Uterus (tissue), 4 donors: ENCODE measurements at places on chromosomes 6 and 20. TPM values are rescaled to one million over a fixed set of nuclear protein-coding genes. Genes with fewer than 3 reads are reported as not detected.

The PRSS35 gene
- total RNA-seq = 0.34 TPM

The IL17F gene
- not detected for total RNA-seq

The SLC13A3 gene
- 4.2 TPM for total RNA-seq

The RAMACL gene
- total RNA-seq = 1.8 TPM

The SNRPB2 gene
- 8.2 TPM for total RNA-seq

The MEI4 gene
- total RNA-seq = 0.41 TPM

The SAMD5 gene
- 3.3 TPM for total RNA-seq

The ADTRP gene
- not detected for total RNA-seq

DNA sequence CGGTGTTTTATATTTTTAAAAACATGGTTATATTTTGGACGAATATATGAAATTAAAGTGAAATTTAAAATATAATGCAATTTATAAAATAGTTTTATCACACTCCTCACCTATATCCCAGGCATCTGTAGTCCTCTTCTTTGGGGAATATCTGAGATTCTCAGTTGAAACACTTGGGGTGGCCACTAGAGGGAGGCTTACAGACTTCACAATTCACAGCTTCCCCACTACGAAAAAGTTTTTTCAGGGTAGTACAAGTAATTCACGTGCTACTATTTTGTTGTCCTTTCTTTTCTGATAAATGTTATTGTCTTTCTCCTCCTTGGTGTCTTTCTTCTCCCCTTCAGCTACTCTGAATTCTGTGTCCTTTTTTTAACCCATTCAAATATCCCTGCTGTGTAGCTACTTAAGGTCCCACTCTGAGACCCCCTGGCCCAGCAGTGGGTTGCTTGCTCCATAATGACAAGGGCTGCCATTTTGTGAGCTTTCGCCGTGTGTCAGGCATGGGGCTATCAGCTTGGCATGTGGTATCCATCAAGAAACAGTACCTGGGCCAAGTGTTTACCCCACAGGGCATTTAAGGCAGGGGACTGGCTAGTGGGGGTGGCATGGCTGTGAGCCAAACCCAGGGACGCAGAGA, 43.6 kb upstream of the PHACTR3 start:
- DNase-seq = no peak

DNA sequence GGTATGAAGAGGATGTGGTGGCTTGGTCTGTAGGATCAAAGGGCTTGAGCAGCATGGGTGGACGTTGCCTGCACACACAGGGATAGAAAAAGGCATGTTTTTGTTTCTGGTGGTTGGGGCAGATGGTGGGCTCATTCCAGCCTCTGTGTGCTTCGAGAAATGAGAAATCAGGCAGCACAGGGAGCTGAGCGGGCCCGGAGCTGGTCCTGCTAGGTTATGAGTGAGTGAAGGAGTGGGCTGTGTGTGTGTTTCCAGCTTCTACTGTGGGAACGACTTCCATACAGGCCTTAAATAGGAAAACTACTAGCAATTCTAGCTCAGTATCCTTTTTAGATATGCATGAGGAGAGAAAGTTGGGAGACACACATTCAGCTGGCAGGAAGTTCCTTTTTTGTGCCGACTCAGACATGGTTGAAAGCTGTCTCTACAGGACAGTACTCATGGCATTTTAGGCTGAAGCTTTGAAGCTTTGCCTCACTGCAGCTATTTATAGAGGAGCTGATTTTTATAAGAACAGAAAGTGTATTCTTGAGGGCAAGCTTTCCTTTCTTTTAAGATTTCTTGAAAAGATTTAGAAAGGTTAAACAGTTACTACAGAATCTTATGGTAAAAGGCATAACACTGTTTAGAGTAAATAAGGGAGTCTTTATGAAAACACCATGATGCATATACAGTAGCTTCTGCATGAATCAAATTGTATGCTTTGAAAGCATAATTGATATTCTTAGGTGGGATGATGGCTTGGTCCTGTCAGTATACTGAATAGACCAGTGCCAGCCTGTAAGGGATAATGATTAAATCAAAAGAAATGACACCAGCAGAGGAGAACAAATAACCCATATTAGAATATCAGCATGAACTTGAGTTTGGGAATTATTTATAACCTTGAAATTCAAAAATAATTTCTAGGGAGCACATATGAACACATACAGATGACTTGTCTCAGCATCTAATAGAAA, 104.0 kb upstream of the MAN1A1 start:
- no peak for DNase-seq

DNA sequence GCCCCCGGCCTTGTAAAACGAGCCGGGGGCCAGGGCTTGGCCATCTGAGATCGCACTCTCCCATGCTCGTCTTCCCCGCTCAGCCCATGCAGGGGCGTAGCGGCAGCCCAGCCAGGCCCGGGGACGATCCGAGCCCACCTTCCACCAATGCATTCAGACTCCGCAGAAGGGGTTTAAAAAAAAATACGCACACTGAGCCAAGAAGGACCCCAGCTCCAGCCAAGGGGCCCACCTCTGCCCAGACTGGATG, 320 bp downstream of the GSTA4 start:
- peak; percentile 38 for DNase-seq

GRCh38 chr20:38515631-38516030, 43.0 kb downstream of the RALGAPB start:
- DNase-seq = no peak

DNA sequence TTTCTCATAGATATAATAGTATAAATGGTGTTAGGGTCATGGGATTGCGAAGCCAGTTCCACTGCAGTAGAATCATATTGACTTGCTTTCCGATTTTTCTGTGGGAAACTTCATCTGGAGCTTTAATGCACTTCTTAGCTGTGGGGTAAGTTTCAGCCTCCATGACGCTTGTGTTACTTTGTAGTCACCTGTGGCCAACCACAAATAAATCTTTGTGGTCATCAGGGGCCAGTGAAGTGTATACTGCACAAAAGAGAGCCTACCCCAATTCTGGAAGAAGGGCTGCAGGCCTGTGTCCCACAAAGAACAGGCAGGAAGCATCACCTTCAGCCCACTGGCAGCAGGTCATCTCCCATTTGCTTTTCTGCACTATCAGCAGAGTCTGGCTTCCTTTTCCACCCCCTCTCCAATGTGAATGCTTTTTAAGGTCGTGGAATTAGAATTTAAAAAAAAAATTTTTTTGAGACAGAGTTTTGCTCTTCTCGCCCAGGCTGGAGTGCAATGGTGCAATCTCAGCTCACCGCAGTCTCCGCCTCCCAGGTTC, 32.0 kb downstream of the MTHFD1L start:
- no peak for DNase-seq

GRCh38 chr6:147911686-147912085, 403.2 kb downstream of the SAMD5 start:
- no peak for DNase-seq

- DNase-seq = no peak
Observed at GRCh38 chr6:123022975-123023374, 26.9 kb downstream of the CLVS2 start.

GRCh38 chr20:33051333-33051732, 2.4 kb upstream of the BPIFB3 start:
- no peak for DNase-seq

DNA sequence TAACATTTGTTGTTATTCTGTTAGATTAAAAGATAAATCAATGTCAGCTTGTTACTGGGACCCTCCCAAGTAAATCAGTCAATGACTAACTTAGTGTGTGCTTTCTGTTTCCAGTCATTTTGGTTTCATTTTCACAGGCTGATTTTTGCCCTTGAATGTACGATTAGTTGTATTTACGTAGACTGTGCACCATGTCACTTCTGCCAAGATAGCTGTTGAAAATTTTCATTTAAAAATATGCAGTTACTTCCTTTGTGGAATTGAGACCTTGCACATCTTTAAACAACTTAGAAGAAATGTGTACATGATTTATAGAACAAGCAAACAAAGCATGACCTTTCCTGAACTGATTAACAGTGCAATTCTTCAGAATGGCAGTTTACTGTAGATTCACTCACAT, 944.8 kb upstream of the CITED2 start:
- DNase-seq = no peak

DNA sequence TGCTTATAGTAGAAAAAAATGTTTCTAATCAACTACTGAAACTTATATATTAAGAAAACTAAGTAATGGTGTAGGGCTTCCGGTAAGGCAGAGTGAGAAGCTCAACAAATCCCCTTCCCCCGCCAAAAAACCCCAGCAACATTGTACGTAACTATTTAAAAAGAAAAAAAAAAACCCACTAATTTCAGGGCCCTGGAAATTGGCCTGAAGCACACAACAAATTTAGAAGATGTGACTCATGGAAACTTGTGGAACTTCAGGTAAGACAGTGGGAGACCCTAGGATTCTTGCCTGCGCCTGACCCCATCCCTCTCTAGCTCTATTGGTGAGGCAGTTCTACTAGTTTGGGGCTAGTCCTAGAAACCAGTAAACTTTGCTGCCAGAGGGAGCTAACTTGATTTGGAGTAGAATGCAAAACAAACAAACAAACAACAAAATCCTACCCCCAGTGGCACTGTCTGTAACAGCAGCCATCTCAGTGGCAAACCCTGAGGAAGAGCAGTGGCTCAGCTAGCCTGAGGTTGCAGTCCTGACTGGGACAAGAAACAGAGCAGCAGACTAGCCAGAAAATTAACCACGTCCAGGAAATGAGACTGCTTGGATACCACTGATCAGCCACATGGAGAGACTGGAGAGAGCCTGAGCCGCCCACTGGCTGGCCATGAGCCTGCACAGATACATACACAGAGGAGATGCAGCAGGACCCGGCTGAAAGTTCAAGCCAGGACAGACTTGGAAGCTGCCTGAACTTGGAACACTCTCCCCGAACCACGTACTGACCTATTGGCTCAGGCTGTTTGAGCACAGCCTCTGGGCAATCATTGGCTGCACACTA, 135.1 kb downstream of the TBXT start:
- peak; percentile 69 for DNase-seq

GRCh38 chr6:80465513-80465912, 359.0 kb downstream of the BCKDHB start:
- DNase-seq = no peak
